ENCODE measurements at places on chromosomes 1 and 21. TPM values are rescaled to one million over a fixed set of nuclear protein-coding genes. Genes with fewer than 3 reads are reported as not detected.

DNA sequence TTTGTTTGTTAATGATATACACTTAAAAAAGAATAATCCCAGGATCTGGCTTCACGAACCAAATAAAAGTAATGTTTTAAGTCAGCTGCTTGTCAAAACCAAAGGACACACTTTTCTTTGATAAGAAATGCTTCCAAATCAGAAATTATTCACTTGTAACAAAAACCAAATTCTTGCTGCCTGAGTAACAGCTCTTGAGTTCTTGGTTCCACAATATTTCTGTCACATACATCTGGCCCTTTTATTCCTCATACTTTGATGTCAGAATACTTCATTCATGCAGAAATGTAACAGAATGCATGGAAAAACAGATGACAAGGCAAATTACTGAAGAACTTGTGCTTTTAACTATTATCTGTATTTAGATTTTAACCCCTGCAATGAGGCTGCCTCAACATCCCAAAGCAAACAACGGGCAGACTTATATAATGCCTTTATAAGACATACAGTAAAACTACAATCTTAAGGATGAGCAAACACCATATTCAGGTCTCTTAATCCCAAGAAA is 1.5 kb downstream of the VAMP4 start:
- no peak for DNase-seq

Gene C1orf116
- 25.4 TPM for total RNA-seq

DNA sequence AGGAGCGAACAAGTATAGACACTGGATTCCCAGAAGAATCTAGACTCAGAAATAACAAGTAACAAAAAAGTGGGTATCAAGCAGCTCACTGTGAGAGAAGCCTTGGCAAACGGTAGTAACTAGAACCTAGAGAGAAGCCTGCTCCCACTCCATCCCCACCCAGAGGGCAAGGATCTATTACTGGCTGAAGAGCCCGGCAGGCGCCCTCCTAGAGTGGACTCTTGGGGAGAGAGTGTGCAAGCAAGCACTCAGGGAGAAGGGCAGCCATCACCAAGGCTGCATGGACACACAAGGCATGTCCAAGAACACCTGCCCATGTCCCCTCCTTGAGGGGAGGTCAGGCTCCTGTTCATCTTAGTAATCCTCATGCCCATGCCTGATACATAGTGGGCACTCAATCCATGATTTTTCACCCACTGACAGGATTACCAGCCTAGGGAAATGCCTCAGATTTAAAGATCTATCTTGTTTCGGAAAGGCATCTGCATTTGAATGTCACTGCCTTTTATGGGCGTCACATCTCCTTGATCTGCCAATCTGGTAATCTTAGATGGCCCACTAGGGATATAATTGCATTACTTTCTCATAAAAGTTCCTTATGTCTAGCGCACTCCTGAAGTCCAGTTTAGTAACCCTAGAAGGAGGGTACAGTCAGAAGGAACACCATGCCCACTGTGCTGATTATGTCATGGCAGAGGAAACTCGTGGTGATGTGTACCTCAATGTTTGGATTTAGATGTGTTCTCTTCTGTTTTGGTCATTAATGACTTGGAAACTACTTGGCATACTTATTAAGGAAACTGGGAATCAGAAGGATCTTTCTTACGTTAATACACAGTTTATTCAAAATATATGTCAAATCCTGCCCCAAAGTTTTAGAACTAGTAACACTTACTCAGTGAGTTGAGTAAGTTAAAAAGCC is 14.4 kb downstream of the CNN3 start:
- no peak for DNase-seq

DNA sequence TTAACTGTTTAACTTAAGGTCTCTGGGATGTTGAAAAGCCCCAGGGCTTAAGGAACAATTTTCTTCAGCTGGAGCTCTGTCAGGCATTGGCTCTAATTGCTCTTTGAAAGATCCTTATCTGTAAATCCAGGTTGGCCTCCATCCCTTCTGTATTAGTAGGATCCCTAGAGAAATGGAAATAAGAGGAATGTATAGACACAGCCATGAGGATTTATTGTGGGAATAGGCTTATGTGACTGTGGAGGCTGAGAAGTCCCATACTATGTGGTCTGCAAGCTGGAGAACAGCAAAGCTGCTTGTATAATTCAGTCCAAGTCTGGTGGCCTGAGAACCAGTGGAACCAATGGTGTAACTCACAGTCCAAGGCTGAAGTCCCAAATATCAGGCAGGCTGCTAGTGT is 47.6 kb upstream of the VAV3 start:
- no peak for DNase-seq

DNA sequence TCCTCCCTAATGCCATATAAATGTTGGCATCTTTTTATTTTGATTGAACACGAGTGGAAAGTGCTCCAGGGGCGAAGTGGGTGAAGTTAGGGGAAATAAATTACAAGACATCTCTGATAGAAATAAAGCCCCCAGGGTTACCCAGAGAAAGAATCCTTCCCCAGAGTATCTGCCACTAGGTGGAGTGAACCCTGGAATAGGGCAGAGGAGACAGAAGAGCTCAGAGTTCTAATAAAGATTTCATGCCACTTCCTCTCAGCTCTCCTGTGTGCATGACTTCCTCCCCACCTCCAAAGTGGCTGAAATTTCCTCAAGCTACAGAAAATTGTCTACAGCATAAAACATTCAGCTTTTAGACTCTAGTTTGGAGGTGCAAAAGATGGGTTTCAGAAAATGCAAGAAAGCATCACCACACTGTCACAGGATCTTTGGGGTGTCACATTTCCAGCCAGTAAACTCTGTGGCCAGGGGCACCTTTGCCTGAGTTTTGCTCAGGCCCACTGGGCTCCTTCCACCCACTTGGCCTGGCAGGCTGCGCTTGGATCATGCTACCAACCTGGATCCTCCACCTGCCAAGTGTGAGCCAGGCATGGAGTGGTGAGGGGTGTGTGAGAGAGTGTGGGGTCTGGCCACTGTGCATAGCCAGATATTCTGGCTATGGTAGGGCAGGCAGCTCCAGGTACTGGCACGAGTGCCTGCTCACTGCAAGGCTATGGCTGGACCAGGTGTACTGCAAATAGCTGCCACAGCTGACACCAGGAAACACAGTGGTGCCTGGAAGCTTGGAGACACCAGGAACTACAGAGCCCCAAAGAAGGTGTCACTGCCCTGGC is 208.8 kb upstream of the USP25 start:
- DNase-seq, result no peak
